ENCODE measurements at places on chromosomes 16 and 17.

DNA sequence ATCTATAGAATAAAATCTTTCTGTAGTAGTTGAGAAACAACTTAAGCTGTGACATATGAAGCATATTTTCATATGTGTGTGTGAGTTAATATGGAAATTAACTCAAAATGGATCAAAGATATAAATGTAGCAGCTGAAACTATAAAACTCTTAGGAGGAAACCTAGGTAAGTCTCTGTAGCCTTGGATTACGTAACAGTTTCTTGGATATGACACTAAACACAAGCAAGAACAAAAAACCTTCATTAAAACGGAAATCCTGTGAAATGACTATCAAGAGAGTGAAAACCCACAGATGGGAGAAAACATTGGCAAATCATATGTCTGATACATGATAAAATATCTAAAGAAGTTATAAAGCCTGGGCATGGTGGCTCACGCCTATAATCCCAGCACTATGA, 104.4 kb downstream of the VPS53 start:
- no peak for DNase-seq

GRCh38 chr16:70768203-70768580, 32.8 kb downstream of the VAC14 start:
- DNase-seq = no peak

- DNase-seq = no peak
Measured at GRCh38 chr17:81160306-81160705, 5.0 kb upstream of the PVALEF start.

- no peak for DNase-seq
Measured at GRCh38 chr16:11575223-11575589, 11.5 kb downstream of the LITAF start.

GRCh38 chr17:70205401-70205800, 36.1 kb downstream of the KCNJ2 start:
- no peak for DNase-seq

DNA sequence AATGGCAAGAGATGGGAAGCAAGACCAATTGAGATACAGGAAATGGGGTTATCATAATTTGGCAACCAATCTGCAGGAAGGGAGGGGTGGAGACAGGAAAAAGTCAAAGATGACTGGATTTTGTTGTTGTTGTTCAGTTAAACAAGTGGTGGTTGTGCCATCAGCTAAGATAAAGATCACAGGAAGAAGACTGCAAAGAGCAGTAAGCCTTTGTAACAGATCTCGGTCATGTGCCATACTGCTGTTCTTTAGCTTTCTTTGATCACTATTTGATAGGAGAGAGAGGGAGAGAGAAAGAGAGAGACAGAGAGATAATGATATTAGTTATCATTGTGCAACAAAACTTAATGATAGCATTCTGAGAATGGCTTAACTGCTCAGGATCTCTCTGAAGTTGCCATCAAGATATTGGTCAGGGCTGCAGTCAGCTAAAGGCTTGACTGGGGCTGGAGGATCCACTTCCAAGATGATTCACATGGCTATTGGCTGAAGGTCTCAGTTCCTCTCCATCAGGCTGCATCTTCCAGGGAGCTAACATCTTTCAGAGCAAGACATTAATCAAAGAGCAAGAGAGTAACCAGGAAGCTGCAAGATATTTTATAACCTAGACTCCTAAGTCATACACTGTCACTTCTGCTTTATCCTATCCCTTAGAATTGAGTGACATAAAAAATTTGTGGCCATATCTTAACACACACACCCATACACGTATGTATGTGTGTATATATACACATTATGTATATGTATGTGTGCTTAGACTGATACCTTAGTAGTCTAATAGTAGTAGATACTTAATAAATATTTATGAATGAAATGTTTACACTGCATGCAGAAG, 405.0 kb downstream of the SHISA9 start:
- DNase-seq = no peak

- DNase-seq = no peak
Measured at GRCh38 chr17:52079496-52079895, 79.0 kb downstream of the CA10 start.

GRCh38 chr16:48393485-48394354, 8.5 kb upstream of the SIAH1 start:
- no peak for DNase-seq

- no peak for DNase-seq
Measured at GRCh38 chr16:68851601-68852000, 8.3 kb downstream of the TANGO6 start.

DNA sequence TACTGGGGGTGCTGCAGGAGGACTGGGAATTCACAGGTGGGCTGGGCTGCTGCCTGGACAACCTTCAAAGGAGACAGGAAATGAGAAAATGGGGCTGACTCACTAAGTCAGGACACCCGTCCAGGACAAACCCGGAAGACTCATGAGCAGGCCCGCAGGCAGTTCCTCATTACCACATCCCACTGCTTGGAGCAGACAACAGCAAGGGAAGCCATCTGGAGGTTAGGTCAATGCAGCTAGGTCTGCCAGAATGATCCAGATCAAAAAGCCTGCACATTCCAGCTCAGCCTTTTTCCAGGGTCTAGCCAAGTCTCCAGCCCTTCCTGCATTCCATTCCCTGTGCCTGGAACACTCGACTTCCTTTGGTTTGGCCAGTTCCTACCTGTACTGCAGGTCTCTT, 536.5 kb upstream of the CDH11 start:
- no peak for DNase-seq

- DNase-seq = peak; percentile 47
Measured at GRCh38 chr16:1378804-1379303, 27.1 kb downstream of the GNPTG start.

DNA sequence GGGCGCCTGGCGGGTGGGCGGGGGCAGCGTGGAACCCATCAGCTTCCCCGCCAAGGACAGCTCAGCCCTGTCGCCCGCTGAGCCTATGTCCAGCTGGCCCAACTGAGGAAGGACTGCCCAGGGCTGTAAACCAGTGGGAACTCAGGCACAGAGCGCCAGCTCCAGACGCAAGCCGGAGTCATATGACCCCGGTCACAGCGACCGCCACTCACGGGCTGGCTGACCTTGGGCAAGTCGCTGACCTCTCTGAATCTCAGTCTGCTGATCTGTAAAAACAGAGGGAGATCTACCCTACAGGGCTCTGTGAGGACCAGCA, 170.0 kb downstream of the C16orf78 start:
- DNase-seq = no peak

DNA sequence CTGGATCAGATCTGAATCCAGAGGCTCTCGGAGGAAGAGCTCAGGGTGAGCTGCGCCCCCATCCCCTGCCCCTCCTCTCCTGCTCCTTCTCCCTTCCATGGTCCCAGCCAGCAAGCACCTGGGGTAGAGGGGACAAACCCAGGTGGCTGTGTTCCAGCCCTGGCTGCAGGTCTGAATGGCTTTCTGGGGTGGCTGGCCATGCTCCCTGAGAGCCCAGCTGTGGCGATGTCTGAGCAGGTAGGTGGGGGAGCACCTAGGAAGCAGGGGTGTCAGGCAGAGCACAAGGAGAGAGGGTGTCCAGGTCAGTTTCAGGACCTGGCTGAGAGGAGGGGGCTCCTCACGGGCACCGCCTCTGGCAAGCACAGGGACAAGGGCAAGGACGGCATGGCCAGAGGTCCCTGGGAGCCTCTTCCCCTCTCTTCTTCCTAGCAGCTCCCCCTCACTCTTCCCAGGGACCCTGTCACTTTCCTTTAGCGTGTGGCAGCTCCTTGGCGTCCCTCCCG, 310.0 kb downstream of the SEC14L1 start:
- DNase-seq = no peak

DNA sequence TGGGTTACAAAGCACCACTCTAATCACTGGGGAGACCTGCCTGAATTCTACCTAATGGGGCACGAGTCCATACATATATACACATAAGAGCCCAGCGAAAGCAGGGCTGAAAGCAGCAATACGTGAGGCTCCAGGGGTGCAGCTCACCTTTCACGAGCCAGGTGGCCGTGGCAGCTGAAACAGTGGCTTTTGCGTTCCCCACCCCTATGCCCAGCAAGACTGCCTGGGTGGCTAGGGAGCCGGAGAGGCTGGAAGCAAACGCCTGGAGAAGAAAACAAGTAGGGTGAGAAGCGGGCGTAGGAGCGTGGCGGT, 618 bp downstream of the RUSF1 start:
- no peak for DNase-seq

- DNase-seq = no peak
Measured at GRCh38 chr17:49707246-49707607, 537 bp downstream of the SLC35B1 start.

DNA sequence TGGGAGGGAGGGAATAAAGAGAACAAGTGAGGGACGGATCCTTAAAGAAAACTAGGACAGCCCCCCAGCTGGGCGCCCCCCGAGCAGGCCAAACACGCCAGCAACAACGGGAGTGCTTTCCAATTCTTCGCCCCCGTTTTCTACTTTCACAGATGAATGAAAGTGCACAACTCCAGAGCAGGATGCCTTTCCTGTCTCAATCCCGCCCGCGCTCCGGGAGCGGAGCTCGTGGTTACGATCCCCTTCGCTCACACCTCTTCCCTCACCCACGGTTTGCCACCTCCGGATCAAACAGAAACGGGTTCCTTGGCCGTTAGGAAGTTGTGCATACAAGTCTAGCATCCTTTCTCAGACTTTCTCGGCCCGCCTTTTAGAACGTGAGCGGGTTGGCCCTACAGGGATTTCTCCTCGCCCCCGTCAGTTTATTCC, 680 bp downstream of the SKA2 start:
- DNase-seq = peak; percentile 3

GRCh38 chr17:48368352-48368908, 61.6 kb downstream of the SKAP1 start:
- DNase-seq = no peak

DNA sequence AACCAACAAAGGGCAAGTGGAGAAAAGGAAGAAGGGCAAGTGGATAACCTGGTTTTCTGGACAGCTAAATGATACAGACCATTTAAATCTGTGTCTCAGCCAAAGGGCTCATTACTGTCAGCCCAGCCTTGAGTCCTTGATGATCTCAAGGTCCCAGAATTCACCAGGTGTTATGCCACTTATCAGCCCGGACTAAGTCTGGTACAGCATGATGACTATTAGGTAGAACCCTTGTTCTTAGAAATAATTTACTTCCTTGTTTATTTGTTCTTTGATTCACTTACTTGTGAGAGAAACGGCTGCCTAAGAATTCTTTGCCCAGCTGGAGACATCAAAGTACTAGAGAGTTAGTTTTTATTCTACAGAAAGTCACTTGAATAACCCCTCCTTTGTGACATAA, 3.5 kb downstream of the PDILT start:
- no peak for DNase-seq

DNA sequence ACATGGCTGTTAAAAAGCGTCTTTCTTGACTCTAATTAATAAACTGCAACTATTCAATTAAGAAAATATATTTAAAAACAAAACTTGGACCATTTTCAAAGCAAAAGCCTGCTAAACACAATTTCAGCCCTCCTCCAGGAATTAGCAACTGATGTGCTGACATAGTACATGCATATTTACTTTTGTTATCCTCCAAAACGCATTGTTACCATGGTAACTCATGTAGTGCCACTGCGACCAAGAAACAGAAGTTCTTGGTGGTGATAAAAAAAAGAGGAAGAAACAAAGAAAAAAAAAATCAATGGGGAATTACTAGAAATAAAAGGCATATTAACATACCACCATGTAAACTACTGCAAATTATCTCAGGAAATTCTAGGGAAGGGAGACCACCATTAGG, 793.4 kb upstream of the CDH8 start:
- DNase-seq = no peak

- DNase-seq = no peak
Measured at GRCh38 chr17:57819285-57819684, 30.6 kb downstream of the MRPS23 start.

DNA sequence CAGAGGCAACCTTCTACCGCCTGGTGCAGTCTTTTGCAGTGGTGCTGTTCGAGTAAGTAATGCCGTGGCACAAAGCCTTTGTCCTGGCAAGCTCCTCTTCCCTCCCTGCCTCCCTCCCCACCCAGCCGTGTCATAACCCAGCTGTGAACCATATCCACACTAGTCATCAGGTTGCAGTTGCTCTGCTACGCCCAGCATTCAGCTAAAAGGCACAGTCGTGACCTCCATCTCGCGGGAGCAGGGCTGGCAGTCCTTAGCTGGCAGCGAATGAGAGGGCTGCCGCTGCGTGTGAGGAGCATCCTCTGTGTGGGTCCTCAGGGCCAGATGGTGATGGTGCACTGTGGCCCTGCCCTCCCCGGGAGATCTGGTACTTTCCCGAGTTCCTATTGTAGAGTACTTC, 39.3 kb downstream of the CIBAR2 start:
- no peak for DNase-seq

GRCh38 chr16:22300427-22301071, 3.3 kb downstream of the POLR3E start:
- peak; percentile 13 for DNase-seq

GRCh38 chr16:67537270-67537635, 8.6 kb downstream of the RIPOR1 start:
- peak; percentile 44 for DNase-seq

DNA sequence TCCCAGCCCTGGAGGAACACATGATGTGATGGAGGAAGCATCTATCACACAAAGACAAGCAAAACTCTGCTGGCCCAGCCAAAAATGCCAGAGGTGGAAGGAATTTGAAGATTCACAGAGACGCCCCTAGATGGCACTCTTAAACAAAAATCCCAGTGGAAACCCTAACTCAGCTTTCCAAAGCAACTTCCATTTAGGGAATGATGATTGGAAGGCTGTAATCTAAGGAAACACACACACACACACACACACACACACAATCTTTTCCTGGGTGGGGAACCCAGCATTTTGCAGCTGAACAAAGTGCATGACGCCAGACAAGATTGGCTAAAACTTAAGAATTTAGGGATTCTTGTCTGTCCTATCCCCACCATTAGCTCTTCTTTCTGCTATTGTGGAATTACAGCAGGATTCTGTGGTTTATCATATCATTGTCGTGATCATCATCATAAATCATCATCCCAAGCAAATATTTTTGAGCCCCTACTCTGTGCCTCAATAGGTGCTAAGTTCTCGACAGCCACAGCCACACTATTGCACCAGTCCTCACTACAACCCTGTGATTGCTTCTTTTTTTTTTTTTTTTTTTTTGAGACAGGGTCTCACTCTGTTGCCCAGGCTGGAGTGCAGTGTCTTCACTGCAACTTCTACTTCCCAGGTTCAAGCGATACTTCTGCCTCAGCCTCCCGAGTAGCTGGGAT, 1.6 kb upstream of the LDAF1 start:
- DNase-seq = no peak

DNA sequence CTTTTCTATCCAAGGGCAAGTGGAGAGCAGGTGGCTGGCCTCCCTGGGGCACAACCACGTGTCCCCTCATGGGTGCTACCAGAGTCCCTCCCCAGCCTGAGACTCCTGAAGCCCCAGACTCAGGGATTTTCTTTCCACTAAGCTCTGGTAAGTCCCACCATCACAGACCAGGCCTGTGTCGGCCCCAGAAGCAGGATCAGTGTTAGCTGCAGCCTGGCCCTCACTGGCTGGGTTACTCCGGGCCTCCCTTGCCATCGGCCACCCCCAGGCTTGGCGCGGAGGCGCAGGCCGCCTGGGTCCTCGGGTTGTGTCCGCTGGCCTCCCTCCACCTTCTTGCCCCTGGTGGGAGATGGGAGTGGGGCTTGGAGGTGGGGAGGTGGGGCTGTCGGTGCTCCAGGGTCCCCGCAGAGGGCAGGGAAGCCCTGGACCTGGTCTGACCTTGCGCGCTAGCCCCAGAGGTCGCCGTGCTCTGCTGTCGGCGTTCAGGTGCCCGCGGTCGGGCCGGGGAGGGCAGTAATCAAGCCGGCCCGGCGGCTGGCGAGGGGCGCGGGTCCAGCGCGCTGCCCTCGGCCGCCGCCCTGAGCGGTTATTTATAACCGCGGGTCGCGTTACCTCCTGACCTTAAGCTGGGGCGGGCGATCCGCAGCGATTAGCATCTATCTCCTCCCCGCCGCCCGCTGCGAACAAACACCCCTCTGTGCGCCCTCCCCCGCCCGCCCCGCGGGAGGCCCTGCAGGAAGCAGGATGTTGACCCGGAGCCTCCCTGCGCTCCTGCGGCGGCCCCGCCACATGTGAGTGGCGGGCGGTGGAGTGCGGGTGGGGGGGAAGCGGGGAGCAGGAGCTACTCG, 78.1 kb upstream of the TOB1 start:
- peak; percentile 45 for DNase-seq

Measured in stimulated activated CD4-positive, alpha-beta T cell treated with anti-CD3 and anti-CD28 coated beads, TNF-alpha, amount 100 ng/mL, for 4 hours (primary cell).